ENCODE measurements at places on chromosomes 2 and 18.
A peak's percentile ranks its signal among the peaks of the same experiment; 100 is the strongest.

- DNase-seq, result no peak
These were observed 56.1 kb downstream of the CIB4 start for GRCh38 chr2:26585100-26585499.

- peak; percentile 87 for DNase-seq
These were observed 6.6 kb downstream of the DSG3 start for GRCh38 chr18:31454066-31454708.

GRCh38 chr2:28185891-28186290 is 206.8 kb upstream of the FOSL2 start:
- peak; percentile 51 for DNase-seq

DNA sequence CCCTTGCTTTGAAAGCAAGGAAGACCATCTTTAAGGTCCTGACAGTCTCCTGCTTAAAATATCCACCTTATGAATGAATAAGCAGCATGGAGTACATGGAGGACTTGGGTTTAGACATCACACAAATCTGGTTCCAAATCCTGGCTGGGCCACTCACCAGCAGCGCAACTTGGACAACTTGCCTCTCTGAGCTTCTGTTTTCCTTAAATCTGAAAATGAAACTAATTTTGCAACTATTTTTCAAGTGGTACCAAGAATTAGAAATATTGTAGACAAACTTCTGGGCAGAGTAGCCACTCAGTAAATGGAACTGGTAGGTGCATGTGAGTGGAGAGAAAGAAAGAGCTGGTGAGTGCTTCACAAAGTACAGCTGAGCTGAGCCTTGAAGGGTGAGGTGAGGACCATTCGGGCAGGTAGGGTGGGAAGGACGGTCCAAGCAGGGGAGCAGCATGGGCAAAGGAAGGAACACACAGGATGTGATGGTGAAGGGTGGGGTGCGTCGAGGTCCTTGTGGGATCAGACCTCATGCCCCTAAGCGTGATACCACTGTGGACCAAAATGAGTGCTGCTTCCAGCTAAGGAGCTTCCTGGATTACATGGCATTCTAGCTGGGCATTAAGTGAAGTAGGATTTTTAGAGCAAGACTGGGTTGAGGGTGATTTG is 14.4 kb upstream of the TET3 start:
- DNase-seq, result no peak

GRCh38 chr2:99380376-99381010 is 43.3 kb downstream of the EIF5B start:
- DNase-seq, result no peak

- DNase-seq, result no peak
These were observed 129.5 kb downstream of the SNTG2 start for GRCh38 chr2:1079873-1080799.
